Calu3 (cell line): ENCODE measurements at places on chromosomes 4 and X.
A peak's percentile ranks its signal among the peaks of the same experiment; 100 is the strongest.

DNA sequence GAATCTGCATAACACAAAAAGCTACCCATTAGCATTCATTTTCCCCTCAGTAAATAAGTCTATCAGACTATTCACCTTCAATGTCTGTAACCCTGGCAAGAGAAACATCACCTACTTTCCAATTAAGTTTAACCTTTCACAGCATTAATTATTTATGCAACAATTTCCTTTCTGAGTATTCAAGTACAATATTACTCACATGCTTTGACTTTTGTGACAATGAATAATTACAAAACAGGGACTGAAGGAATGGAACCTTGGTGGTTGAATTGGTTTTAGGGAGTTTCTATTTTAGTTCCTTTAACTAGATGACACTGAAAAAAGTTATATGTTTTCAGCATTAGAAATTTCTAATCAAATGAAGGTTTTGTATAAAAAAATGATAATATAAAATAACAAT lies 932.3 kb upstream of the EPHA5 start:
- no peaks in the 10 kb centered on the region for H3K4me1 ChIP-seq
- DNase-seq, result no peak
- no peaks in the 10 kb centered on the region for H3K36me3 ChIP-seq
- no peak overlapping the region for H3K27ac ChIP-seq
- H3K27me3 ChIP-seq, result no peaks in the 10 kb centered on the region

DNA sequence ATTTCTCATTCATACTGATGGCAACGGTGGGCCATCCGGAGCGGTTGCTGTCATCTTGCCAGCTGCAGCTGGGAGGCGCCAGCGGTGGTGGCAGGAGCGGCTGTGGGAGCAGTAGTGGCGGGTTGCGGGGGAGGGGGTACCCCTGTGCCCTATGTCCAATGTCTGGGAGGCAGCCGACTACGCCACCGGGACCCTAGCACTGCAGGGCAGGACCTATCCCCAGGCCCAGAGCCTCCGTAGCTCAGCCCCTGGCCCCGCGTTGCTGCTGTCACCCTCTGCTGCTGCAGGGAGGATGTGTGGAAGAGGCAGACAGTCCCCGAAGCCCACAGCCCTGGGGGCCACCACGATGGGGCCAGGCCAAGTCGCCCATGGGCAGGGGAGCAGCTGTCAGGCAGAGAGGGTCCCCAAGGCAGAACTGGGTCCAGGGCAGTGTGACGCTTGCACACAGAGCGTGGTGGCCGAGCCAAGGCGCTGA lies 10.0 kb upstream of the SPP1 start:
- no peak for DNase-seq
- H3K36me3 ChIP-seq, result no peaks in the 10 kb centered on the region
- H3K27me3 ChIP-seq, result no peaks in the 10 kb centered on the region
- H3K27ac ChIP-seq, result no peak overlapping the region

DNA sequence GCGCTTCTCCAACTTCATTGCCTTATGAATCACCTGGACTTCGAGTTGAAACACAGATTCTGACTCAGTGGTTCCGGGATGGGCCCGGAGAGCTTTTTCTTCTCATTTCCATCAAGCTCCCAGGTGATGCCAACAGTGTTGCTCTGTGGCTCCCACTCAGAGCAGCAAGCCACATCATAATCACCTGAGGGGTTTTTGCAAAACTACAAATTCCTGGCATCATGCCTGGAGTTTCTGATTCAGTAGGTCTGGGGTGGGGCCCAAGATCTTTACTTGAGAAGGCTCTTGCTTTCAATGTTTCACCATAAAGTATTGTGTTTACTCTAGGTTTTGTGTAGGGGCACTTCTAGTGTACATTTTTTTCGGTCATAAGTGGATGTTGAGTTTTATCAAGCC lies 7.0 kb downstream of the MTM1 start:
- peaks cover 7% of the 10 kb centered on the region for H3K36me3 ChIP-seq
- H3K4me3 ChIP-seq, result peak overlapping the region; percentile 34
- peak overlapping the region; percentile 82 for H3K27ac ChIP-seq
- peak; percentile 68 for DNase-seq

- H3K4me1 ChIP-seq, result no peaks in the 10 kb centered on the region
- H3K36me3 ChIP-seq, result no peaks in the 10 kb centered on the region
- H3K27me3 ChIP-seq, result no peaks in the 10 kb centered on the region
- no peak overlapping the region for H3K27ac ChIP-seq
- peak; percentile 7 for DNase-seq
Observed at GRCh38 chrX:44580466-44580865, 37.8 kb upstream of the FUNDC1 start.

DNA sequence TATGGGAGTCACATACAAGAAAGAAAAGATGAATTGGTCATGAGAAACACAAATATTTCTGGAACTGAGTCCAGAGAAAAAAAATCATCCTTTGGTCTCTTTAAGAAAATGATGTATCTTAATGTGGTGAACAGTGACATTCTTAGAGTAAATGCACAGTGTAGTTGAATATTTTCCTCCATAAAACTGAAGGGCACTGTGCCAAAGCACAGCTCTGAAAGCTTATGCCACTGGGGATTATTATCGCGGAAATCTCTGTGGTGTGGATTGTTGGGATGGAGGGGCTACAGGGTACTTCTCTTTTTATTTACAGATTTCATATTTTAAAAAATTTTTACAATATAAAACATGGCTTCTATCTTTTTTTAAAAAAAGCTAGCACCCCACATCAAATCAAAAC lies 908.1 kb downstream of the CCSER1 start:
- no peaks in the 10 kb centered on the region for H3K36me3 ChIP-seq
- H3K27ac ChIP-seq, result no peak overlapping the region
- no peak overlapping the region for H3K4me3 ChIP-seq
- no peaks in the 10 kb centered on the region for H3K4me1 ChIP-seq

DNA sequence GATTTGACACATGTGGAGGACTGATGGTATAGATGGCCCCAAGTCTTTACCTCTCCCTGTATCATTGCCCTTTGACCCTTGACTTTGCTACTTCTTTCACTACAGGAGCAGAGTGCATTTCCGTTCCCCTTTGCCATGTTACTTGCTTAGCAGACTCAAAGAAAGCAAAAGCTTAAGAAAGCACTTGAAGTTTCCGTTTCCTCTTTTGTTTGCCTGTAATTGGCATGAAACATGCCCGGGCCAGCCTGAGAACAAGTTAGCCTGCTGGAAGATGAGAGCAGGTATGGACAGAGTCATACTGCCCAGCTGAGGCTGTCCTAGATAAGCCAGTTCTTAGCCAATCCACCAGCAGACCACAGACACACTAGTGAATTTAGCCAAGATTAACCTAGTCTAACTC lies 206.0 kb downstream of the BCOR start:
- no peak for DNase-seq
- H3K4me3 ChIP-seq, result no peak overlapping the region
- H3K27ac ChIP-seq, result no peak overlapping the region
- H3K36me3 ChIP-seq, result no peaks in the 10 kb centered on the region
- peaks cover 23% of the 10 kb centered on the region for H3K4me1 ChIP-seq

DNA sequence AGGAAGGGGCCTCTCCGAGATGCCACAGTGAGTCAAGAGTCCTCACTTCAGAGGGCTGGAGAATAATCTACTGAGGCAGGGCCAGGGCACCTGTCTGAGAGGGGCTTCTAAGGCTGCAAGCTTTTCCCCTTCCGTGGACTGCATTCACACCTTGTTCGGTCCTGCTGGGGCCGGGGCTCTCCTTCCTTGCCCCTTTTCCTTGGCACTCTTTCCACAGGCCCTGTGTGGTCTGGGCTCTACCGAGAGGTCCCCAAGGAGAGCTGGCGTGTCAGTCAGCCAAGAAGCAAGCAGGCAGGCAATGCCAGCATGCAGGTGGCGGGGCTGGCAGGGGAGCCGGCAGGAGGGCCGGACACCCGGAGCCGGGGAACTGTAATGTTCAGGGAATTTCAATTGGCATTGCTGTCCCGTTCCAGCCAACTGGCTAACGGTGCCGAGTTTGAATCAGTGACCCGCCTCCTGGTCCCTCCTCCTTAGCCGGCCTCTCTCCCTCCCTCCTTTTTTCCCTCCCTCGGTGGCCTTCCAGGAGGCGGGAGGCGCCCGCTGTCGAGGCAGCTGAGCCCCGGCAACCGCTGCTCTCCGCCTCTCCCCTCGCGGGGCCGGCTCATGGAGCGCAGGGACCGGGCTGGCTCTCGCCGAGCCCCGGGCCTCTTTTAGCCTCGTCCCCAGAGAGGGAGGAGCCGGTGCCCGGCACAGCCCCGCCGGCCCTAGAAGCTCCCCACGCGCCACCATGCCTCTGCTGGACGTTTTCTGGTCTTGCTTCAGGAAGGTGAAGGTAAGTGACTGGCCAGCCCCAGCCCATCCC lies at the start of gene STARD8:
TSS of gene STARD8 (plus strand) at position 511 of the 802 bp plus-strand sequence. CDS start at position 728, 217 bp downstream.
- DNase-seq, result peak; percentile 63
- H3K27ac ChIP-seq, result no peak within 1 kb of the TSS
- no peaks in the 10 kb centered on the region for H3K36me3 ChIP-seq
- peak within 1 kb of the TSS; percentile 28 for H3K4me3 ChIP-seq

DNA sequence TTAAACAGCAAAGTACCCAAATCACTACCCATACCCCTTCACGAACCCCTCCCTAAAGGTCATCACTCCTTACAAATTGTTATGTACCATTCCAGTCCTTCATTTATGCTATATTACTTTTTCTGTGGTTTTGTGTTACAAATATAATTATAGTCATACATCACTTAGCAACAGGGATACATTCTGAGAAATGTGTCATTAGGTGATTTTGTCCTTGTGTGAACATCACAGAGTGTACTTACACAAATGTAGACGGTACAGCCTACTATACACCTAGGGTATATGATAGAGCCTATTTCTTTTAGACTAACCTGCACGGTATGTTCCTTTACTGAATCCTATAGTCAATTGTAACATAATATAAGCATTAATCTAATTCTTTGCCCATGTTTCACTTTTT lies 61.9 kb downstream of the ASB9 start:
- H3K4me3 ChIP-seq, result no peak overlapping the region
- H3K27ac ChIP-seq, result no peak overlapping the region
- no peaks in the 10 kb centered on the region for H3K27me3 ChIP-seq

- peaks cover 42% of the 10 kb centered on the region for H3K36me3 ChIP-seq
- H3K4me3 ChIP-seq, result peak overlapping the region; percentile 93
- peaks cover 8% of the 10 kb centered on the region for H3K4me1 ChIP-seq
- DNase-seq, result no peak
- no peak overlapping the region for H3K27ac ChIP-seq
Observed at GRCh38 chr4:48777739-48778138, 2.3 kb downstream of the FRYL start.

DNA sequence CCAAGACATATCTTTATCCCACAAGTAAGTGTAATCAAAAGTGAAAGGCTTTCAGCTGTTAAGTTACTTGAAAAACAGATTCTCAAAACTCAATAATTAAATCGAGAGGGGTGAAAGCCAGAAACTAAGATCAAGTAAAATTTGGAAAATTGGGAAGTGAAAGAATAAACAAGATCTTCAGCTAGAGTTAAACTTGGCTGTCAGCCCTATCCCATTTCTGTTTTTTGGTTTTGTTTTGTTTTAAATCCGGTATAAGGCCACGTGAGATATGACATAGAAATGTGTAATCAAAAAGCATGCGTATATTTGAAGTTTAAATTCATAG lies 856.8 kb downstream of the STIM2 start:
- no peaks in the 10 kb centered on the region for H3K27me3 ChIP-seq
- H3K27ac ChIP-seq, result no peak overlapping the region
- H3K4me3 ChIP-seq, result no peak overlapping the region
- H3K4me1 ChIP-seq, result no peaks in the 10 kb centered on the region

DNA sequence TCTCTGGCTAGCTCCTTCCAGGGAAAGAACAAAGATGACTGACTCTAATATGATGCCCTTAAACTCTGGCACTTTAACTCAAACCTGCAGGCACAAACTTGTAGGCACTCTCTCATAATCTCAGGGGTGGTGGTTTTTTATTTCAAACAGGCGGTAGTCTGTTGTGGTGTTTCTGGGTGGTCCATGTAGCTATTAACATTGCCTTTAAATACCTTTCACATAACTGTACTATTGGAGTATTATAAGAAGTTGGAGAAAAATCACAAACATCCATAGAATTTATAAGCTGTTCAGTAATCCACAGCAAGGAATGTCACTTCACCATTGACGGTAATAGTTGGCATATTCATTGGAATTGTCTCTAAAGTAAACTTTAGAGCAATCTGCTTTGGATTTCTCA lies 204.2 kb upstream of the PDE5A start:
- H3K36me3 ChIP-seq, result no peaks in the 10 kb centered on the region
- no peaks in the 10 kb centered on the region for H3K4me1 ChIP-seq
- H3K27ac ChIP-seq, result no peak overlapping the region
- no peak for DNase-seq

GRCh38 chr4:143625632-143626031 lies 74.8 kb downstream of the FREM3 start:
- H3K4me3 ChIP-seq, result no peak overlapping the region
- no peaks in the 10 kb centered on the region for H3K4me1 ChIP-seq
- no peak overlapping the region for H3K27ac ChIP-seq

- H3K36me3 ChIP-seq, result no peaks in the 10 kb centered on the region
- H3K4me1 ChIP-seq, result no peaks in the 10 kb centered on the region
- no peak overlapping the region for H3K27ac ChIP-seq
- DNase-seq, result no peak
- no peaks in the 10 kb centered on the region for H3K27me3 ChIP-seq
Observed at GRCh38 chr4:188780028-188780427, 640.8 kb downstream of the TRIML1 start.

GRCh38 chrX:39268207-39268606 lies 466.9 kb downstream of the MID1IP1 start:
- H3K4me3 ChIP-seq, result no peak overlapping the region
- H3K4me1 ChIP-seq, result no peaks in the 10 kb centered on the region
- no peak overlapping the region for H3K27ac ChIP-seq
- no peaks in the 10 kb centered on the region for H3K36me3 ChIP-seq

DNA sequence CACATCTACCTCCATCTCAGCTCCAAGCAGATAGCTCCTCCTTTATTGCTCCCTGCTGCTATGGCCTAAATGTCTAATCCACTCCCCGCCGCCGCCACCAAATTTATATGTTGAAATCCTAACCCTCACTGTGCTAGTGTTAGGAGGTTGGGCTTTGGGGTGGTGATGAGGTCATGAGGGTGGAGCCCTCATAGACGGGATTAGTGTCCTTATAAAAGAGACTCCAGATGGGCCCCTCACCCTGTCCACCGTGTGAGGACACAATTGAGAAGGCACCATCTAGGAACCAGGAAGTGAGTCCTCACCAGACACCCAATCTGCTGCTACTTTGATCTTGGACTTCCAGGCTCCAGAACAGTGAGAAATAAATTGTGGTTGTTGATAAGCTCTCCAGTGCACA lies 13.6 kb upstream of the TBC1D14 start:
- H3K27me3 ChIP-seq, result peaks cover 4% of the 10 kb centered on the region
- no peak overlapping the region for H3K4me3 ChIP-seq
- H3K4me1 ChIP-seq, result peaks cover 19% of the 10 kb centered on the region
- no peaks in the 10 kb centered on the region for H3K36me3 ChIP-seq

- no peaks in the 10 kb centered on the region for H3K4me1 ChIP-seq
- H3K4me3 ChIP-seq, result no peak overlapping the region
- no peak overlapping the region for H3K27ac ChIP-seq
Observed at GRCh38 chr4:15040916-15041463, 38.7 kb downstream of the CPEB2 start.

GRCh38 chr4:188550296-188550695 lies 411.1 kb downstream of the TRIML1 start:
- H3K27me3 ChIP-seq, result no peaks in the 10 kb centered on the region
- H3K4me1 ChIP-seq, result no peaks in the 10 kb centered on the region
- H3K27ac ChIP-seq, result no peak overlapping the region
- no peaks in the 10 kb centered on the region for H3K36me3 ChIP-seq
